ENCODE measurements at places on chromosomes 6 and 20.

DNA sequence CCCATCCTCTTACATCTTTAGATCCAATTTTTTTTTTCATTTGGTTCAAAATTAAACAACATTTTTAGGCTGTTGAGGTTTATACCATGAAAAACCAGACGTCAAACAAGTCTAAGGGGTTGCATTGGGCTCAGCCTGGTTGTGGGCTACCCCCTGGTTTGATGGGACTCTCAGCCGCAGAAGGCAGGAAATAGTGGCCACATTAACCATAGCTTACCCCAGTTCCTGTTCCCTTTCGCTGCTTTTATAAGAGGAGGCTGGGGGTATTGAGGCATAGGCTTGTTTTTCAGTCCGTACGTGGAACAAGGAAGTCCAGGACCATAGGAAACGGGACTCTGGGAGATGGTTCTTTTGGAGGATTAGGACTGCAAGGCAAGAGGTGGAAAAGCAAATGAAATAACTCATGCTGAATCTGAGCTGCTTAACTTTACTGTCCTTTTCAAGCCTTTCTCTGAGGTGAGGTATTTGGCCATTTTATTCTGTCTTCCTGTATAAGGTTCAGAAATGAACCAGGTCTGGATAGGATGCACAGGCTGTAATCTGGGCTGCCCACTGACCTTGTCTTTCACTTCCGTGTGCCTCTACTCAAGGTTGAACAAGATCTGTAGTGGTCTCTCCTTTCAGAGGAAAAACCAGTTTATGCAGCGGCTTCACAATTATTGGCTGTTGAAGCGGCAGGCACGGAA lies 7.7 kb downstream of the BRPF3 start:
- DNase-seq = no peak

GRCh38 chr6:4383910-4384638 lies 248.7 kb upstream of the ECI2 start:
- DNase-seq = no peak

GRCh38 chr6:43860285-43860684 lies 90.3 kb downstream of the VEGFA start:
- DNase-seq = no peak

DNA sequence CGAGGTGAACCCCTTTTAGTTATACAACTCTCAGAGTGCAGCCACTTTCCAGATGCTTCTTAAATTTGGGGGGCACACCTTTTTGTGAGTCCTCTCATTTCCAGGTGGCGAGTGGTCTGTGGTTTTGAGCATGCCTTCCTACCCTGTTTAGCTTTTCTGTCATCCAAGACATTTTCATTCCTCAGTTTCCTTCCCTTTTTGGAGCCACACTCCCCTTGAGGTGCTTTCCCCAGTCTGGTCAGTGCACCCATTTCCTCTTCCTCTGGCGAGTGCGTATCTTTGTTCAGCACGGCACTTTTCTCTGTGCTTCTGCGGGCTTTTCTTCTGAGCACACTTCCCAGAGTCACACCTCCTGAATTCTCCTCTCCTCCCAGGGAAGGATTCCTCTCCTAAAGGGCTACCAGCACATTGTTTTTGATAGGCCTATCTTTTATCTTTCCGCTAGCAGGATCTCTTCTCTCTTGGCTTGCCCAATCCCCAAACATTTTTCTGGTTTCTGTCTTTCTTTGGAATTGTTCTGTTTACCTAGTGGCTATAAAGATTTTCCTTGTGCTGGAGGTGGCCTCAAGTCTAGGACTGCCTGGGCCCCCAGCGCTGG lies 1.4 kb downstream of the PHF20 start:
- no peak for DNase-seq

- DNase-seq = no peak
Measured at GRCh38 chr20:60065741-60066437, 107.7 kb downstream of the CDH26 start.

DNA sequence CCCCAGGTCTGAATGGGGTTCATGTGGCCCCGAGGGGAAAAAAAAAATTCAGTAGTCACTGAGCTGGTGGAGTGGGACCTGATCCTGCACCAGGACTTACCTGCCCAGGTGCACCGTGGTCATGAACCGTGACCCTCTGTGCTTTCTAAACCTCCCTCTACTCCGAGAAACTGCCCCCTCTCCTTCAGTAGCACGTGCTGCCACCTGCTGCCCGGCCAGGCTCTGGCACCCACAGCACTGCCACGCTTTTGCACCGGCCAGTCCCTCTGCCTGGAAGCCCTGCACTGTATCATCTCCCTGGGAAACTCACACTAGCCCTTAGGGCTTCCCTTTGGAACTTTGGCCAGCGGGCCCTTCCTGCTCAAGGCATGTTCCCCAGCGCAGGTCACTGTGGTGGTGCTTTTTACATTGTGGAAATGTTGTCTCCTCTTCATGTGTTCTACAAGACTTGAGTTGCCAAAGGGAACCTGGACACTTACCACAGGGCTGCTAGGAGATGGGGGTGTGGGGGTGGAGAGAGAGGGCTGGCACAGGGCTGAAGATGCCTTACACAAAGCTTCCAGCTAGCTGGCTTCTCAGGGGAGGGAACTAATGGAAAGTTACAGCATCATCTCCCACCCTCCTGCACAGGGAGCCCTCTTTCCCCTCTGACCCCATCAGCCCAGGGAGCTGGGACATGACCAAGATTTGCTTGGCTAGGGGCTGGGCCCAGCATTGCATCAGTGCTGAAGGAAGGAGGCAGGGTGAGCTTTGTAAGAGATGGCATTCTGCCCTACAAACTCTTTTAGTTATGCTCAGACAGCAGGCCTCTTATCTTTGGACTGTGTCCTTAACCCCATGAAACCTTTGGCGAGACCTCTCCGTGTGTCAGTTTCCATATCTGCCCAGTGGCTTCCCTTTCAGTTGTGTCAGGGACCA lies 2.5 kb upstream of the PTPRT start:
- no peak for DNase-seq

- no peak for DNase-seq
Measured at GRCh38 chr6:21360336-21360735, 233.2 kb upstream of the SOX4 start.

GRCh38 chr6:92822222-92822621 lies 597.1 kb downstream of the EPHA7 start:
- DNase-seq = no peak

DNA sequence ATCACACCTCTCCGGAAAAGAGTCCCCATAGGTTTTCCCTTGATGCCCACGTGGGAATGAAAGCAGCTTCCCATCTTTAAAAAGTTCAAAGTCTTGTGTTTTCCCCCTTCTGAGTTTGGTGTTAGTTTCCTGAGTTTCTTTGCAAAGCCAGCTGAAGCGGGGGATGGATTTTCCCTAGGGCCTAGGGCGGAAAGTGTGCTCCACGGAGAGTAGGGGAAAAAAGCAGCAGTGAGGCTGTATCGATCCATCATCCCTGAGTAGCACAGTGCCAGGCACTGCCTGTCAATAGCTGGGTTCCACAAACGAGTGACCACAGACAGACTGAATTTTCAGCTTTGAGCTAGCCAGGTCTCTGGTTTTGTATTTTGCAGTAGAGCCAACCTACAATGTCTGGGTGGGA lies 1.3 kb downstream of the DAAM2 start:
- no peak for DNase-seq

- no peak for DNase-seq
Measured at GRCh38 chr20:44686934-44687333, 28.2 kb upstream of the CCN5 start.

- no peak for DNase-seq
Measured at GRCh38 chr20:54657268-54657826, 182.0 kb downstream of the DOK5 start.

- no peak for DNase-seq
Measured at GRCh38 chr20:1003920-1004697, 2.0 kb upstream of the RSPO4 start.

DNA sequence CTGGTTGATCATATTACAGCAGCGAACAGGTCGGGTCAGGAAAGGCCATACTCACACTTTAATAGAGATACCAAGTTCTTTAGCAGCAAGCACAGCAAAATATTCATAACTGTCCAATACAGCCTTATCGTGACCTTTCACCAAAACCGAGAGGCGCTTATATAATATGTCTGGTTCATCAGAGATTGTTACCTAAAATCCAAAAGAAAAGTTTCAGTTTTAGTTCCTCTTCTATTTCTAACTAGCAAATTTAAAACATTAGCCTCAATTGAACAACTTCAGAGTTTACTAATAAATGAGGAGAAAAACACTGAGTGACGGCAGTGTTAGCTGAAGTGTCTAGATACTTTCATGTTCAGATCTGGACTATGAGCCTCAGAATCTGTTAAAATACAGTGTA lies 5.9 kb downstream of the MRPS10 start:
- no peak for DNase-seq

GRCh38 chr6:157714153-157714490 lies 108.9 kb upstream of the SNX9 start:
- peak; percentile 38 for DNase-seq
